ENCODE measurements at places on chromosomes 16 and 17. TPM values are rescaled to one million over a fixed set of nuclear protein-coding genes. Genes with fewer than 3 reads are reported as not detected.

MILR1 gene
- total RNA-seq = 7.9 TPM

RCVRN gene
- not detected for total RNA-seq

OR1F1 gene
- not detected for total RNA-seq

MRPL38 gene
- total RNA-seq = 26.8 TPM

CSH1 gene
- not detected for total RNA-seq

Data from bronchial smooth muscle cell (primary cell).